Common myeloid progenitor, CD34-positive (primary cell): ENCODE measurements at places on chromosomes 16 and 17.

- DNase-seq = no peak
Measured at GRCh38 chr17:82752371-82753200, 721 bp downstream of the TBCD start.

GRCh38 chr17:20896153-20896649 is 146.6 kb downstream of the USP22 start:
- DNase-seq = peak; percentile 60

- no peak for DNase-seq
Measured at GRCh38 chr17:45709728-45710288, 74.3 kb upstream of the CRHR1 start.

GRCh38 chr16:9644258-9644657 is 538.0 kb downstream of the GRIN2A start:
- no peak for DNase-seq

DNA sequence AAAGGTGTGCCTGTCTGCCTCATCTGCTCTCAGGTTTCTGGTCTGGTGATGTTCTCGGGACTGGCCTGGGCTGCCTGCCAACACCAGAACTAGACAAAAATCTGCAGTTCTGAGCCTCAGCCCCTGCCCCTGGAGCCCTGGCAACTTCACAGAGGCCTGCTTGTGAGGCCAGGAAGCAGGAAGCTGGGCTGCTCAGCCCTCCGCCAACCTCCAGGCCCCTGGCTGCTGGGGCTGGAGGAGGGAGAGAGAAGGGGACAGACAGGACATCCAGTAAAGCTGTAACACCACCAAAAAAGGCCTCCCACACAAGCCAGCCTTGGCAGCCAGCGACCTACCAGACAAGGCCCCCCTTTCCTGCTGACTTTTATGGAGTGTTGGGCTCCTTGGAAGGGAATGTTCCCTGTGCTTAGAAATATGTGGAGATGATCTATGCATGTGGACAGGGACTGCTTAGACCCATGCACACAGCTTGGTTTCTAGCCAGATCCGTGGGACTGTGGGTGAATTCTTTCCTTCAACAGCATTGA is 157.6 kb downstream of the XYLT1 start:
- peak; percentile 62 for DNase-seq

DNA sequence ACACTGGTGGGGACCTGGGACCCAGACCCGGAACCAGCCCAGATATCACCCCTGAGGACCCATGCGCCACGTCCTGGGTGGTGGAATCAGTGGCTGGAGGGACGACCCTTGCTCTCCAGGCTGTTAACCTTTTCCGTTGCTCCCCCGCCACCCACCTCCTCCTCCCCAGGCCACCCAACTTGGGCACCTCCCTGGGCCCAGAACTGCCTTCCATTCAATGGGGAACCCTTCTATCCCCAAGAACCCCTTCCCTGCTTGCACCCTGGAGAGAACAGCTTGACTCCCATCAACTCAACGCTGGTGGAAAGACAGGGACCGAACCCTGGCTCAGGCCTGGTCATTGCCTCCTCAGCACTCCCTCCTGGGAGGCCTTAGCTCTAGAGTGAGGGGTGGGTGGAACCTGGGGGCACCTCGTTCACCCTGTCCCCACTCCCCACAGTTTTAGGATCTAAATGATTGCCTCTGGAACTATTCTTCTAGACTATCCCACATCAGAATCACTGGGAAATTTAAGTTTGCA is 5.7 kb upstream of the IL32 start:
- DNase-seq = no peak

GRCh38 chr17:35740997-35741931 is 9.8 kb downstream of the RASL10B start:
- peak; percentile 65 for DNase-seq

DNA sequence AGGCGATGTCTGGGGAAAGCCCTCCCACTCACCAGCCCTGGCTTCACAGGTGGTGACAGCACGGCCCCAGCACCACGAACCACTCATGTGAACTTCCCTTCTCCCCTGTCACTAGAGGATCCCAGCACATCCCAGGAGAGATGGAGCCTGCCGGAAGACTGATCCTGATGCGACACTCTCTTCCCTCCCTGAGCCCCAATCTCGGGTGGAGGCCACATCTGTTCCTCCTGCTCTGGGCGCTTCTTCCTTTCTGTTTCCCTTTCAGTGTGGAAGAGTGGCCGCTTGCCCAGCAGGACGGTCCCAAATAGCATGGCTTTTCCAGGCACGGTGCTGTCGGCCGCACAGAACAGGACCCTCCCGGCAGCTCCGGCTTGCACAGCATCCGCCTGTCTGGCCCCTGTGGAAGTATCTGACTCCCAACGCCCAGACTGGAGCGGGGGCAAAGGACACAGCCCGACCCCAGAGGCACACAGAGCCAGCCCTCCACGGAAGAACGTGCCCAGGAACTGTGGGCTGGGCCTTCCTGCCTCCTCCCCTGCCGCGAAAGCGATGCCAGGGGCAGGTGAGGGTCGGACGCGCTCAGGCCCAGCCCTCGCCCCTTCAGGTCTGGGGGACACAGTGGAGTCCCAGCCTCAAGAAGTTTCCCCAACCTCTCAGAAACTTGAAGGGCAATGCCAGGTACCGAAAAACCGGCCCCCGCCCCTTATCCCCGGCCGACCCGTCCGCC is 37.6 kb downstream of the CBFA2T3 start:
- no peak for DNase-seq

GRCh38 chr17:61463316-61464129 is 11.3 kb downstream of the TBX4 start:
- no peak for DNase-seq

DNA sequence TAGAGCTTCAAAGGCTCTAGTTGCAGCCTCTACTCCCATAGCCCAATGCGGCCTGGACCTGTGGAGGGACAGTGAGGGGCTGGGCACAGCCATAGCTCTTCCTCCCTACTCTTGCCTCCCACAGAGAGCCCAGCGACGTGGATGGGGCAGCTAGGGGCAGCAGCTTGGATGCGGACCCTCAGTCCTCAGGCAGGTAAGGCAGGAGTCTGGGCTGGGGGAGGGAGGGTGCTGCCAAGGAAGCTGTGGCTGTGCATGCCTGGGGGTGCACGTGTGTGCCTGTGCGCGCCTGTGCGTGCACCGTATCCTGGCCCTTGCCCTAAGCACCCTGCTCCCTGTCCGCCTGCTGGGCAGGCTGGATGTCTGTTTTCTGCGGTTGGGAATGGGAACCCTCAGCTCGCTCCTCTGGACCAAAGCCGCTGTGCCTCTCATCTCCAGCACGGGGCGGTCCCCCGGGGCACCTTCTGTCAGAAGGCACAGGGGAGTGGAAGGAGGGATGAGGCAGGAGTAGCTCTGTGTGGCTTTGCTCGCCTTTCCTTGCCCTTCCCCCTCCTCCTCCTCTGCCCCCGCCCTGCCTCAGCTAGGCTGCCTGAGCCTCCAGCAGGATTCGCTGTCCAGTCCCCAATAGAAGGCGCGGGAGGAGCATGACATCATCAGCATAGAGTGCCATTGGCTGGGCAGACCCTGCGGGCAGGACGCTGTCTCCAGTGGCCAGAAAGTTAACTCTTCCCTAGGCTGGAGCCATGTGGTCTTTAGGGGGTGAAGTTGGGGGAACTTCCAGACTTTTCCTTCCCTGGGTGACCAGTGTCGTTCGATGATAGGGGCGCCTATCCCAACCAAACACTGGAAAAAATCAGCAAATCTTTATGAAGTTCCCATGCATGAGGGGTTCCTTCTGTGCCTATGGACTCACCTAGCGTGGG is 797 bp downstream of the PRCD start:
- peak; percentile 71 for DNase-seq

DNA sequence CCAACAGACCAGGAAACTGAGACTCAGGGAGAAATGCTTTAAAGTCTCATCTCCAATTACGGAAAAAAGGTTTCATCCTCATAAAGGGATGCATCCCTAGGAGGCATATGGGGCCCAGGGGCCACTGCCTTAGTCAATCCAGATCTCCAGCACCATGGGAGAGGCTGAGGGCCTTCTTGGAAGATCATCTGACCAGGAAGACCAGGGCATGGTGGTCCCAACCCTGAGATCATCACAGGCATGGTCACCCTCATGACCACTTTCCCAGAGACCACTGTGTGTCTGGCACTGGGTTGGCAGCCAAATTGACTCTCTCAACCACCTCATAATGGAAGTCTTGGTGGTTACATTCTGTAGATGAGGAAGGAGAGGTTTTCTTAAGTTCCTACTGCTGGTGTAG is 23.4 kb upstream of the CES5A start:
- DNase-seq = no peak

DNA sequence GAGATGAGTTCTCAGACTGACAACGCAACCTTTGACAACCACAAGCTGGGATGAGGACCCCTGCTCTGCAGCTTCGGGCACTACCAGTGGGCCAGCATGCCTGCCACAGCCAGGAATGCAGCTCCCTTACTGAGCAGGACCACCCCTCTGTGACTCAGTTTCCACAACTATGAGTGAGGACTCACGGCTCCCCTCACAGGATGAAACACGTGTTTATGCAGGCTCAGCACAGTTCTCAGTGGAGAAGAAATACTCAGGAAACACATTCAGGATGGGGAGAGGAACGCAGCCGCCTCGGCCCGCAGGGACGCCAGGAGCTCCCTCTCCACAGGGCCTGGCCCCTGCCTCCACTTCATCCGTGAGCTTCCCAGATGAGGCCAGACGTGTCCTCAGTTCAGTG is 14.1 kb downstream of the DNASE1 start:
- no peak for DNase-seq
